ENCODE measurements at places on chromosomes 6 and 20.

- DNase-seq: no peak
These were observed 133.1 kb upstream of the FOXA2 start for GRCh38 chr20:22717466-22717865.

DNA sequence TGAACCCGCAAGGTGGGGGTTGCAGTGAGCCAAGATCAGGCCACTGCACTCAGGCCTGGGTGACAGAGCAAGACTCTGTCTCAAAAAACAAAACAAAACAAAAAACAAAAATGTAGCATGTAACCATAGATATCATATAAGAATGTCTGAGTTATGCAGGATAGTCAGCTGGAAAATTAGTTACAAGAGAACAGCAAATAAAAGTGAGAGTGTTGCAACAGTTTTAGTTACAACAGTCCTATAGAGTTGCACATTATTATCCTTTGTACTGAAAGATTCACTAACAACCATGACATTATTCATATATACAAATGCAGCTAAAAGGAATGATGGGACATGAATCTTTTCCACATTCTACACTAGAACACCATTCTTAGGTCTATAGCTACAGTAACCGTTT is 16.4 kb downstream of the RNF24 start:
- DNase-seq: no peak

- DNase-seq: peak; percentile 74
These were observed 30.6 kb upstream of the ZNF184 start for GRCh38 chr6:27503436-27504030.

GRCh38 chr6:157323255-157323965 is at the start of gene TMEM242:
Gene TMEM242, minus strand, starts transcription at chr6:157323519. Its CDS starts 20 bp downstream, at chr6:157323499.
- DNase-seq: peak; percentile 95

- DNase-seq: no peak
These were observed 4.2 kb upstream of the DLK2 start for GRCh38 chr6:43459535-43459934.

DNA sequence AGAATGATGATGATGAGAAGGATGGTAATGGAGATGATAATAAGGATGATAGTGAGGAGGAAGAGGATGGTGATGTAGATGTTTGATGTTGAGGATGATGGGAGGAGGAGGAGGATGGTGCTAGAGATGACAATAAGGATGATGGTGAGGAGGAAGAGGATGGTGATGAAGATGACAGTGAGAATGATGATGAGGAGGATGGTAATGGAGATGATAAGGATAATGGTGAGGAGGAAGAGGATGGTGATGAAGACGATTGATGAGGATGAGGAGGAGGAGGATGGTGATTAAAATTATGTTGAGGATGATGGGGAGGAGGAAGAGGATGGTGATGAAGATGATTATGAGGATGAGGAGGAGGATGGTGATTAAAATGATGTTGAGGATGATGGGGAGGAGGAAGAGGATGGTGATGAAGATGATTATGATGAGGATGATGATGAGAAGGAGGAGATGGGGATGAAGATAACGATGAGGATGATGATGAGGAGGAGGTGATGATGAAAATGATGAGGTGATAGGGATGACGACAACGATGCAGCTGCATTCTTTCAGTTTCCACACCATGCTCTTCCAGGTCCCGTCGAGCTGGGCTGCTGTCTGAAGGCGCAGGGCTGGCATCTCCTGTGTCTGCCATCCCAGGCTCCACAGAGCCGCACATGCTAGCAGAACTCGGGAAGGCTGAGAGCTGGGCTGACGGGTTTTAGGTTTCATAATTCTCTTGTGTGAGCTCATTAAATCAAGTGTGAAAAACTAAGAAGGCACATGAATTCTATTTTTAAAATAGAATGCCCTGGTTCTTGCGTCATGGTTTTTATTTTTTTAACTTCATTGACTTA is 274.9 kb downstream of the SMOC2 start:
- no peak for DNase-seq

DNA sequence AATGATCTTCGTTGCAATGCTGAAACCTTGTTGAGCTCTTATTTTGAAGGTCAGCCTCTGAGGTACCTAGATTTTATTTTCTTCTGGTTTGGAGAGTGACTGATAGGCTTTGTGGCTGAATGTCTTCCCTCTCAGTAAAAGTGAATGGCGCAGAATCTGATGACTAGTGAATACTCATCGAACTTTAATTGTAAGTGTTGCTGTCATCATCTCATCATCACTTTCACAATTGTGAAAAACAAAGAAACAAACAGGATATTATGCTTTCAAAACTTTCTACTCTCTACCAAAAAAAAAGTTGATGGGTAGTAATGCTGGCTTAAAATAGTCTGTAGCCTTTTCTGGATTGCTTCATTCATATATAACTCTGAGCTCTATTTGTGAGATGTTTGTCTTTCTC is 239.5 kb upstream of the RAB32 start:
- DNase-seq: no peak

- no peak for DNase-seq
These were observed 354.1 kb upstream of the ARID1B start for GRCh38 chr6:156423075-156423474.

DNA sequence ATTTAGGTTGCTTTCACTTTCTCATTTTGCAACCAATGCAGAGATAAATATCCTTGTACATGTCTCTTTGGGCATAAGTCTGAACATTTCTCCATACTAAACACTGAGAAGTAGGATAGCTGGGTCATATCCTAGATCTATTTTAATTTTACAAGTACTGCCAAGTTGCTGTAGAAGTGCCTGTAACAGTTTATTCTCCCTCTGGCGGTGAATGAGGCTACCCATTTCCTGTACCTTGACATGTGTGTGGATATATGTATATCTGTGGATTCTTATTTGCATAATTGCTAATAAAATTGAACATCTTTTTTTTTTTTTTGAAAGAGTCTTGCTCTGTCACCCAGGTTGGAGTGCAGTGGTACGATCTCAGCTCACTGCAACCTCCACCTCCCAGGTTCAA is 48.0 kb upstream of the PNRC1 start:
- DNase-seq: no peak

DNA sequence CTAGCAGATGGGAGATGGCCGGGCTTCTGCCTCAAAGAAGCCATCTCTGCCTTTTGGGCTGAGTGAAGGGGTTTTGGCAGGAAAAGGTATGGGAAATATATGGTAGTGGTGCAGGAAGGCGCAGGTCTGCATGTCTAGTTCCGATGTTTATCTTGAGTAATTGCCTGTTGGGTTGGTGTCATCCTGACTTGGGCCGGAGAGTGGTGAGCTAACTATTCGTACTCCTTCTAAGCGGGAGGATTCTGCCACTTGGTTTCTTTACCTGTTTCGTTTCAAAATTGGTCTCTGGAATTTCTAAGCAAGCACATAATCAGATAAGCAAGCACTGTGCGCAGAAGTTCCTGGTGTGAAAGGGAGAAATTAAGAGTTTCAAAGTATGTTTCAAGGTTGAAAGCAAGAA is 229.6 kb downstream of the SAMD5 start:
- DNase-seq: no peak

- no peak for DNase-seq
These were observed 96.5 kb downstream of the ERMARD start for GRCh38 chr6:169847901-169848311.

- no peak for DNase-seq
These were observed 18.0 kb upstream of the CSNK2A1 start for GRCh38 chr20:561437-562231.

- DNase-seq: no peak
These were observed 72.9 kb upstream of the MRAP2 start for GRCh38 chr6:83960664-83961063.

GRCh38 chr20:50068041-50068651 is 44.8 kb downstream of the UBE2V1 start:
- no peak for DNase-seq

DNA sequence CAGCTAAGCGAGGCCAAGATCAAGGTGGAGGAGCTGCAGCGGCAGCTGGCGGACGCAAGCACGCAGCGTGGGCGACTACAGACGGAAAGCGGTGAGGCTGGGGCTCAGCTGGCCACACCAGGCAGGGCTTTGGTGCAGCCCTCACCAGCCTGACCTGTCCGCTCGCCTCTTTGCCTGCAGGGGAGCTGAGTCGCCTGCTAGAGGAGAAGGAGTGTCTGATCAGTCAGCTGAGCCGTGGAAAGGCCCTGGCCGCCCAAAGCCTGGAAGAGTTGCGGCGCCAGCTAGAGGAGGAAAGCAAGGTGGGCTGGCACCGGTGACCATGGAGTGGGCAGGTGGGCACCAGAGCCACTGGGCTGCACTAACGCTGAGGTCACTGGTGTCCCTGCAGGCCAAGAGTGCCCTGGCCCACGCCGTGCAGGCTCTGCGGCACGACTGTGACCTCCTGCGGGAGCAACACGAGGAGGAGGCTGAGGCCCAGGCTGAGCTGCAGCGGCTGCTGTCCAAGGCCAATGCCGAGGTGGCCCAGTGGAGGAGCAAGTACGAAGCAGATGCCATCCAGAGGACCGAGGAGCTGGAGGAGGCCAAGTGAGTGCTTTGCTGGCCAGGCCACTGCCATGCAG is 42.8 kb downstream of the MYH7B start:
- DNase-seq: no peak

DNA sequence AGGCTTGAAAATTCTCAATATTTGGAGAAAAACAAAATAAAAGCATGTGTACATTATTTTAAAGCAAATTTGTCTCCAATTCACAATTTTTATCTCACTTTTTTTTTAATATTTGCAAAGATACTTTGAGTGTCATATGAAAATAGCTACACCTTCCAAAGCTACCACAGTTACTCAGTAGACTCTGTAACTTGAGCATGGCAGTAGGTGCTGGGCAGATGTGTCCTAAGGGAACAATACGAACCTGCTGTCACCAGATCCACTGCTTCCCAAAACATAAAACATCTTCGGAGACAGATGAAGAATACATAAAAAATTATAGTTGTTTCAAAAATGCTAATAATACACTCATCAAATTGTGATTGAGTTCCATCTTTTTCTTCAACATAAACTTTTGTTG is 10.6 kb downstream of the WDR27 start:
- no peak for DNase-seq

- no peak for DNase-seq
These were observed 193.8 kb upstream of the PRSS16 start for GRCh38 chr6:27053738-27054137.

GRCh38 chr20:32567384-32568178 is 17.6 kb downstream of the NOL4L start:
- no peak for DNase-seq

- no peak for DNase-seq
These were observed 2.1 kb upstream of the TIAM2 start for GRCh38 chr6:154993026-154993425.

GRCh38 chr20:25049261-25050060 is 8.5 kb downstream of the ACSS1 start:
- peak; percentile 61 for DNase-seq

DNA sequence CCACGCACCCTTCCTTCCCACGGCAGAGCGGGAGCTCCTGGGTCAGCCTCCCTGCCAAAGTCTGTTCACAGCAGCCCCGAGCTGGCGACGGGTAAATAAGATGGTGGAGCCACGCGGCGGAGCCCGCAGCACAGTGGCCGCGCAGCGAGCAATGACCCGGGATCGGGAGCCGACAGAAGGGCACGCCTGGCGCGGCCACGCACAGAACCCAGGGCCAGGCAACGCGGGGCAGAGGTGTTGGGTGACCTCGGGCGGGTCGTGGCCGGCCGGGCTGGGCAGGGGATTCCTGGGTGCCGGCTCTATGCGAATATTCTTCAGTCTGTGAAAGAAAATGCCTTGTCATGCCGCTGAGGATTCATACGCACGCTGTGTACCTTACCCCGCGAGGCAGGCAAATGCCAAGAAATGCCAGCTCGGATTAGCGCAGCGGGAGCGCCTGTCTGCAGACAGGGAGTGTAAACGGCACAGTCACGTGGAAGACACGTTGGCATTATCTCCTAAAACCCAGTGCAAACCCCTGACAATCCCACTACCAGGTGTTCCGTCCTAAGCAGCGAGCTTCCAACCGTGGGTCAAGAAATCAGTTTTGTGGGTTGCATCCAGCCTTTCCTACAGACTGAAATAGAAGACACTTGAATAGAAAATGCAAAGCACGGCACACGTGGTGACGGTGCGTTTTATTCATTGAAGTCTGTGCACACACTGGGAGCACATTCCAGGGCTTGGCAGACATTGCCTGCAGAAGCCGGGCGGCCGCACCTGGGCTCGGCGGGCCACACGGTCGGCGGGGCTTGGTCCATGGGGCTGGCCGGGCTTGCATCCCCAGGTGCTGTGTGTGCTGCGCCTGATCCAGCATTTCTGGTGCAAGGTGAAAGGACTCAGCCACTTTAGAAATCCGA is 18.3 kb downstream of the CHRNA4 start:
- DNase-seq: no peak

GRCh38 chr6:34028691-34029360 is 117.1 kb downstream of the GRM4 start:
- no peak for DNase-seq

- no peak for DNase-seq
These were observed 92.9 kb downstream of the RTN4IP1 start for GRCh38 chr6:106536357-106536756.

DNA sequence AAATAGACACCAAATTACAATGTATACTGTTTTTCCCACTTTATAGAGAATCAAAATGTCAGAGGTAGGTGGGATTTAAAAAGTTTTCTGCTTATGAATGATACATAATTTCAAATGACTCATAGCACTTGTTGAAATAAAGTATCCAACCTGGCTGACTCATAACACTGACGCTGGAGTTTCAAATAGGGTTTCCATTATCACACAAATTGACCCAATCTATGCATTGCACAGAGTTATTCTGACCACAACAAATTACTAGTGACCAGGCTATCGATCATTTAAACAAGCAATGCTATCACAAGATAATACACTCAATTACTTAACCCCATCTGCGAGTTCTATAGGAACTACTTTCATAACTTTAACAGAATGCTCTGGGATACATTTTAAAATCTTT is 31.9 kb upstream of the PRELID3B start:
- DNase-seq: no peak

- no peak for DNase-seq
These were observed 253.0 kb downstream of the RNF144B start for GRCh38 chr6:18640134-18640533.

DNA sequence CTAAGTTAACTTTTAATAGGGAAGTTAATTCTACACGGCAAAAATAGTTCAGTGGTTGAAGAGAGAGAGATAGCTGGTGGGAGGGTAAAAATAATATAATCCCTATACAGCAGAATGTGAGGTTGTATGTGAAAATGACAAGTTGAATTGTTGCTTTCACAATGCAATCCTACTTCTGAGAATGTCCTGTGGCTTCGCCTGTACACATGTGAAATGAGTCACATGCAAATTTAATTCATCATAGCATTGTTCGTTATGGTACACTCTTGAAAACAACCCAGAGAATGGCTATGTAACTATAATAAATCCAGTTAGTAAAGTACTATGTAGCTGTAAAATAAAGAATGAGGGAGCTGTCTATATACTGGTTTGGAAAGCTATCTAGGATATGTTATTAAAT is 46.0 kb upstream of the HINT3 start:
- DNase-seq: no peak

- DNase-seq: peak; percentile 16
These were observed 28.1 kb upstream of the MYT1 start for GRCh38 chr20:64136004-64136710.

GRCh38 chr20:53176134-53176533 is 204.0 kb downstream of the TSHZ2 start:
- DNase-seq: no peak
